Activated CD8-positive, alpha-beta memory T cell treated with anti-CD3 and anti-CD28 coated beads for 4 hours (primary cell): ENCODE measurements at places on chromosomes 2 and 18.

DNA sequence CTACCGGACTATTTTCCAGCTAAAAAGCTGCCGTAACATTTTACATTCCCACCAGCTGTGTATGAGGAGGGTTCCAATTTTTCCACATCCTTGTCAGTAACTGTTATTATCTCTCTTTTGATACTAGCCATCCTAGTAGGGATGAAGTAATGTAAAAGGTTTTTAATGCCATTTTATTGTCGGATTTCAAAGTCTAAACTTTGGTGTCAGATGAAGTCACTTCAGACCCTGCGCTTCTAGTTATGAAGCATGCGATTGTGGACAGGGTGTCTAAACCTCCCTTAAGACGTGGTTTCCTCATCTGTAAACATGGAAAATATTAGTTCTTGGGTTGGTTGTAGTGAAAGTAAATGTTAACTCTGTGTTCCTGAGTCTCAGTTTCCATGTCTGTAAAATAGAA is 4.7 kb downstream of the DGKD start:
- no peak for DNase-seq

- DNase-seq: no peak
Measured at GRCh38 chr2:15677141-15677843, 85.6 kb downstream of the DDX1 start.

- no peak for DNase-seq
Measured at GRCh38 chr2:55176094-55176415, 56.0 kb downstream of the CLHC1 start.

DNA sequence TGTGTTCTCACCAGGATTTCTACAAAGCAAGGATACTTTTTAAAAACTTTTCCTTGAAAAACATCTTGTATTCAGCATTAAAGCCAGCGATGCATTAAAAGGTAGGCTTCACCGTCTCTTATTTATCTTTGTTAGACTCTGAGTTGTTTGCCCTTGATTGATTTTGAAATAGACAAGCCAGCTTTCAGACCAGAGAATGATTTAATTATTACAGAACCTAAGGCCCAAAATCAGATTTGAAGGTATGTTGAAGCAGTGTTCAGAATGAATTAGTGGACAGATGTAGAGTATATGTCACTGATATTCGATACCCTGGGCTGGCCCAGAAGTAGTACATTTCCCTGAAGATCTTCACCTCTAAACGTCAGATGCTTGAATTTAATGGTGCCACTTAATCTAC is 136.4 kb downstream of the THSD7B start:
- DNase-seq: no peak

GRCh38 chr18:38933322-38933721 is 1367.7 kb upstream of the CELF4 start:
- no peak for DNase-seq

DNA sequence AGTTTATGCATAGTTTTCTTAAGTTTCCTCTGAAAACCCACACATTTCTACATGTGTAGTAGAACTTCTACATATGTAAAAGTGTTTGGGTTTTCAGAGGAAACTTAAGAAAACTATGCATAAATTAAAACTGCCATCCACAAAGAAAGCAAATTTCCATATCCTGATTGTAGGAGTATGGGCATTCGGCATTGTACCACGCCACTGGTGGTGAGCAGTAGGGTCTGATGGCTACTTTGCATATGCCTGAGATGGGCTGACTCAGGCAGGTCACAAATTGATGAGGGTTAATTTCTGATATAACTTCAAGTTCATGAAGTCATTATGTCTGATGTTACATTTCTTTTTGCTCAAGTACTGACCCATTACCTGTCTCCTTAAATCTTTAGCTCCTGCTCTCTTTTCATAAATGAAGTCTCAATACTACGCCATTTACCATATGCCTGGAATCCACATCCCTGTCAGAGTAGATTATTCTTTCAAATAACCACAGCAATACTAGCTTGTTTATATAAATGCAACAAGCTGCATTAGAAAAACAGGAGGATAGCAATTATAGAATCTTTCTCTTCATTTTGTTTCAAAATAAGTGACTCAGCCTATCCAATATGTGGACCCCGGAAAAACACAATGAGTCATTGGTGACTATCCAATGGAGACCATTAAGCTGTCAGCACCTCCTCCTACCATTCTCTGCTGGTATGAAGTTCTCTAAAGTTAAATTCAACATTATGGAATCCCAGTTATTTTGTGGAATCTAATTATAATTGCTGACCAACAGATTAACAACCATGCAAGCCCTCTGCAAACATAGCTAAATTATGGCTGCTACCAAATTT is 355.2 kb upstream of the UBE2E3 start:
- DNase-seq: no peak

DNA sequence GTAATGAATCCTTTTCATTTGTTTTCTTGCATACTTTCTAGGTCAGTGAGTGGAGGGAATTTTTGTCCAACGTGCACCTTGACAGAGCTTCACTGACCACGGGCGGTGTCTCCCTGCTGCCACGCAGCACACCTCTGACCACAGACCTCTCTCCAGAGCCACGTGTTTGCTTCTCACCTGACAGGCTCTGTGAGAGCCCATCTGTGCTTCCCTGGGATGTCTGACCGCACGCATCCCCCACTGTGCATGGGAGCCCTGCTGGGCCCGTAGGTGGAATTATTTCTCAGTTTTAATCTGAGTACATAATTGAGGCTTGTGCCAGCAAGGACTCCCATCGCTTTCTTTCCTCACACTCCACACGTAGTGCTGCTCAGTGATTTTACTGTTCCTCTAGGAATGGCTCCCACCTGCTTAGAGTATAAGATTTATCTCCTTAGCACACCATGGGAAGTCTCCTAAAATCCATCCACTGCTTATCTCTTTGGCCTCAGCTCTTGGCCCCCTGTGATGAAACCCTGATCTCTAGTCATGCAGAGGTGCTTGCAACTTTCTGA is 482.6 kb downstream of the TSN start:
- no peak for DNase-seq

DNA sequence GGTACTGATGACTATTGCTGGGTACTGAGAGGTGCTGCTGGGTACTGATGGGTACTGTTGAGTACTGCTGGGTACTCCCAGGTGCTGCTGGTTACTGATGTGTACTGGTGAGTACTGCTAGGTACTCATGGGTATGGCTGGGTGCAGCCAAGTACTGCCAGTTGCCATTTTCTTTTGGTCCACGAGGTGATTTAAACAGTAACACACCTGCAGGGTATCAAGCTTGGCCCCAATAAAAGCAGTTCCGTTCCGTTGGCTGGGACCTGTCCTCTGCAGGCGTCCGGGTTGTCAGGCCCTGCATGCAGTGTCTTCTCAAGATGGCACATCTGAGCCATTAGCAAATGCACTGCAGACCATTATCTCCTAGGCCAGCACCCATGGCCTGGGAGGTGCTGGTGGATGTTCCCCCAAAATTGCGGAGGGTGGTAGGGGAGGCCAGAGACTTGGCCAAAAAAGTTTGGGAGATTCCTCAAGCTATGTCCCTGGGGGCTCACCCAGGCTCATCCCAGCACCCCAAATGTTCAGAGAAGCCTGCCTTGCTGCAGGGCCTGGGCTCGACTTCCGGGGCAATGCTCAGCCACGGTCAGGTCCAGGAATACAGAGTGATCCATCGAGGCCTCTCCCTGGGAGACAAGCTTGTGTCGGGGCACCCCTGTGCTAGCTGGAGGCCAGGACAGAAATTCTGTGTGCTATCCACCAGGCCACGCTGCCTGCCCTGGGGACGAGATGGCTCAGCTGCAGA is 165.2 kb downstream of the TWIST2 start:
- no peak for DNase-seq

DNA sequence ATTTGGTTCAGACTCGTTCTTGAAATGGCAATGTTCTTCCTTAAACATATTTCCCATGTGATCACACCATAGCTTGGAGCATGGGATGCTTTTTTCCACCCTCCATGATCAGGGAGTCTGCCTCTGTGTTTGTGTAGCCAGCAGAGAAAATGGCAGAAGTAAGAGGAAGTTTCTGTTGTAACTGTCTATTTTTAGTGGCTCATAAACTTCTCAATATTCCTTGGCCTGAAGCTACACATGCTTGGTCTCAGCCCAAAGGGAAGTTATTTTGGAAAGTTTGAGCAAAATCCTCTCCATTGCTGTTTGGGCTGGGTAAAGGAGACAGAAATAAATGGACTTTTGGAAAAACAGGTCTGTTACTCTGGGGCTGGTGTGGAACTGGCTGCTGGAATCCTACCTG is 33.4 kb upstream of the ITGA6 start:
- no peak for DNase-seq

GRCh38 chr2:100365434-100365833 is 43.1 kb upstream of the LONRF2 start:
- DNase-seq: no peak

GRCh38 chr2:39275016-39275415 is 31.2 kb upstream of the CDKL4 start:
- DNase-seq: no peak

- no peak for DNase-seq
Measured at GRCh38 chr18:78782951-78783563, 196.6 kb upstream of the SALL3 start.

- DNase-seq: no peak
Measured at GRCh38 chr2:2123238-2123637, 207.8 kb downstream of the MYT1L start.

- DNase-seq: no peak
Measured at GRCh38 chr18:23833714-23834113, 144.5 kb downstream of the LAMA3 start.

DNA sequence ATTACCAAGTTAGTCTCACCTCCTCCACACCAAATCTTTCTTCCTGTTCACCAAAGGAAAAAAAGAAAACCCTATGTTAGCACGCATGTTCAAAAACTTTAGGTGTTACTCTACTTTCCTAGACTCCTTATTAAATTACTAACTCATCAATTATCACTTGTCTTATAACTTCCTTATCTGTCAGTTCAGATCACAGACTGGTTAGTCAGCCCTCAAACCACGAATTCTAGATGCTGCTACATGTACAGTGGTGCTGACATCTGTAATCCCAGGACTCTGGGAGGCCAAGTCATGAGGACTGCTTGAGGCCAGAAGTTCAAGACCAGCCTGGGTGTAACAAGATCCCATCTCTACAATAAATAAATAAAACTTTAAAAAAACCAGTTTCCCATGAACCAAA is 3.5 kb downstream of the YWHAQ start:
- DNase-seq: no peak

GRCh38 chr2:86489542-86489941 is 48.4 kb downstream of the KDM3A start:
- no peak for DNase-seq

- DNase-seq: no peak
Measured at GRCh38 chr2:19775838-19776237, 125.9 kb downstream of the TTC32 start.

GRCh38 chr2:240968731-240969624 is 29.4 kb upstream of the SNED1 start:
- no peak for DNase-seq

- no peak for DNase-seq
Measured at GRCh38 chr18:11572201-11572600, 37.2 kb upstream of the SLC35G4 start.

DNA sequence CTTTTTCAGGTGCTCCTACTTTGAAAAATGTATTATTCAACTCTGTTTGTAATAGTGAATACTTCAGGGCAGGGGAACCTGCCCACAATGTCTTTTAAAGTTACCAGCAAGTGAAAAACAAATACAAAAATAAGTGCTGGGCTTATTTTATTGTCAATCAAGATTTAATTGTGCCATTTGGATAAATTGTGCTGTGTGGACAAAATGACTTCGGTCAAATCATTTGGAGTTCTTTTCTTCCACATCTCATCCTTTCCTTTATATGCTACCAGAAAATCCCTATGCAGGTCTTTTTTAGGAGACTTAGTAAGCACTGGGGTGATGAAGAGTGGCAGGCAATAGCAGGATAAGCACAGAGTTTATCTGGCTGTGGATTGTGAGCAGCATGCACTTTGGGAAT is 63.9 kb downstream of the NYAP2 start:
- DNase-seq: no peak

DNA sequence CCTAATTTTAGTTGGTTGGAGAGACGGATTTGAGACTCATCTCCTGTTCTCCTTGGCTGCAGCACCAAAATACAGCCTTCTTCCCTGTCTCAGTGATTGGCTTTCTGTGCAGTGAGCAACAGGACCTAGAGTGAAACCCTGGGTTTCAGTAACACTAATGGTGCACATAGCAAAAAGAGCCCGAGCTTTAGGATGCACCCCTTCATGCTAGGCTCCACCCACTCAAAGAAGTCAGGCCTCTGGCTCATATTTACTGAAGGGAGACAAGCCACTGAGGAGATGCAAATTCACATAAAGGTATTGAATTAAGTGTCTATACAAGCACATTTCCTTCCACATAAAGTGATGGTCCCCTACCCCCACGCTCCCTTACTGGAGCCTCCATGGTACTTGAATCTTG is 131.9 kb upstream of the CHAC2 start:
- DNase-seq: no peak

DNA sequence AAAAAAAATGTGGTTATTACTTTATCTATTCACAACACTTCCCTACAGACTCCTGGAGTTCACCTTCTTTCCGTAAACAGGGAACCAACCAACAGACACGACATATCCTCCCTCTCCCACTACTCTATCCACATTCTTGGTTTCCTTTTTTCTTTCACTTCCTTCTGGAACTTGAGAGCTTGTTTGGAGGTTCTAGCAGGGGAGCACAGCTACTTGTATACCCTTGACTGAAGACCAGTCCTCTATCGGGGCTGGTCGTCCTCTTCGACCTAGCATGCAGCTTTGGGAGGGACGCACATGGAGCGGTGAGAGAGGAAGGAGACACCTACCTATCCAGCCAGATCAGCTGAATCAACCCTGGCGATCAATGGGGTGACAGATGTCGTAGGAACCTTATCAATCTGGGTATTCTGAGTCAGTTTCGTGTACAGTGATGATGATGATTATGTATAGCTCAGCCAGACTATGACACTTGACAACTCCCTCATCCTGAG is 43.5 kb upstream of the MSH2 start:
- no peak for DNase-seq

GRCh38 chr2:43792653-43793052 is 18.8 kb downstream of the DYNC2LI1 start:
- no peak for DNase-seq

DNA sequence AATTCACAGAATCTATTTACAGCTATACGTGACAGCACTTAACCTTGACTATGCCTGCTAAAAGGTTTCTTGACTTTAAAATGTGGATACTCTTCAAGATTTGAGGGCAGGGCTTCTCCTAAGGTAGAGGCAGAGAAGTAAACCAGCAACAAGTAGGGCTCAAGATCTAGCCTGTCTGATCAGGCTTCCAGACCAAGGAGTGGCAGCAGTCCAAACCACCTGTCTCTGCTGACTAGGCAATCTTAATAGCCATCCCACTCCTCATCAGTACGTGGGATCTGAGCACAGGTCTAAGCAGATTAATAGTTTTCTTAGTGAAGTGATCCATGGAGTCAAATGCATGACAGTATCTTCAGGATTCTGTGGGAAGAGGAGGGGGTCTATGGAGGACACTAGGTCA is 100.4 kb downstream of the GPD2 start:
- no peak for DNase-seq
